ENCODE measurements at places on chromosomes 1 and 21.

- DNase-seq, result no peak
These were observed 43.2 kb downstream of the YARS1 start for GRCh38 chr1:32773764-32774463.

- no peak for DNase-seq
These were observed 33.7 kb downstream of the WNT9A start for GRCh38 chr1:227913764-227914721.

DNA sequence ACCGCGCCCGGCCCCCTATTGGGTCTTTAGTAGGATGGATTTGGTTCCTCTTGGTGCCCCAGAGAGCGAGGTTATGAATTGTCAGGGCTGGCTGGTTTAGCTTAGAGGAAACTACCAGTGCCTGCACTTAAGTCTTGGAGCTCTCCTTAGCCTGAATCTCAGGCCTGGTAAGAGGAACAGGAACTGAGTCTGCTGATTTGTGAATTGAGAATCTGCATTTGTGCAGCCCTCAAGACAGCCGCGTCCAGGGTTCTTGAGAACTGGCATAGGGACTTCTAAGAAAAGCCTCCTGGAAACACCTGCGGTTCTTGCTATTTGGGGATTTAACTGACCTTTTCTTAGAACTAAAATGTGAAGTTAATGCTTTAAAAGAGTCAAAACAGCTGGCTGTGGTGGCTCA lies 1.7 kb downstream of the NECAP2 start:
- no peak for DNase-seq

- no peak for DNase-seq
These were observed 6.4 kb upstream of the BRWD1 start for GRCh38 chr21:39319814-39320332.

GRCh38 chr21:44805226-44805625 lies 3.6 kb upstream of the UBE2G2 start:
- DNase-seq, result no peak

- no peak for DNase-seq
These were observed 143.9 kb downstream of the NOS1AP start for GRCh38 chr1:162213281-162213912.

- no peak for DNase-seq
These were observed 3.8 kb downstream of the TMEM167B start for GRCh38 chr1:109094377-109094803.

GRCh38 chr1:17229379-17229778 lies 19.5 kb upstream of the PADI3 start:
- no peak for DNase-seq

GRCh38 chr1:160756849-160757201 lies 17.8 kb downstream of the SLAMF7 start:
- DNase-seq, result no peak

GRCh38 chr1:17458794-17459193 lies 19.3 kb upstream of the RCC2 start:
- DNase-seq, result no peak

GRCh38 chr1:23444104-23444533 lies 19.6 kb upstream of the TCEA3 start:
- DNase-seq, result no peak

DNA sequence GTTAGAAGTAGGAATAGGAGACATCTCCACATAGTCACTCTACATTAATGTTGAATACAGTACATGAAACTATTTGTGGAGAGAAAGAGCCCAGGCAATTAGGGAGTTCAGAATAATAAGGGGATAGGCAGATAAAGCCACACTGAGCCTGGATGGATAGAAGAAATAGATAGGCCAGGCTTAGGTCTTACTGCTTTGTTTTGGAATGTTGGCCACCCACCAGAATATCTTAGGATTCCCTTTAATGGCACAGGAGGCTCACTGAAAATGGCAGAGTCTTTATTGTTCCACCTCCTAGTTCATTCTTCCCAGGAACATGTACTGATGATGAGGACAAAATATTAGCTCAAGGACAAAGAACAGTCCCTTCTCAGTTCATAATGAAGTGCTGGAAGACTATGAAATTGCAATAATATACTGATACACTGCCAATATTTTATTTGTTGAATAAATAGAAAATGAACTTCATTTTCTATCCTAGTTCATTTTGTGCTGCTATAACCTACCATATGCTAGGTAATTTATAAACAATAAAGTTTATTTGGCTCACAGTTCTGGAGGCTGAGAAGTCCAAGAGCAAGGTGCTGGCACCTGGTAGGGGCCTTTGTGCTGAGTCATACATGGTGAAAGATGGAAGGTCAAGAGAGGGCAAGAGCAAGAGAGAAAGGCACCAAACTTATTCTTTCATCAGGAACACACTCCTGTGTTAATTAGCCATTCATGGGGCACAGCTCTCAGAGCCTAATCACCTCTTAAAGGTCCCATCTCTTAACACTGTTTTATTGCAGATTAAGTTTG lies 87.3 kb downstream of the TBX15 start:
- no peak for DNase-seq

DNA sequence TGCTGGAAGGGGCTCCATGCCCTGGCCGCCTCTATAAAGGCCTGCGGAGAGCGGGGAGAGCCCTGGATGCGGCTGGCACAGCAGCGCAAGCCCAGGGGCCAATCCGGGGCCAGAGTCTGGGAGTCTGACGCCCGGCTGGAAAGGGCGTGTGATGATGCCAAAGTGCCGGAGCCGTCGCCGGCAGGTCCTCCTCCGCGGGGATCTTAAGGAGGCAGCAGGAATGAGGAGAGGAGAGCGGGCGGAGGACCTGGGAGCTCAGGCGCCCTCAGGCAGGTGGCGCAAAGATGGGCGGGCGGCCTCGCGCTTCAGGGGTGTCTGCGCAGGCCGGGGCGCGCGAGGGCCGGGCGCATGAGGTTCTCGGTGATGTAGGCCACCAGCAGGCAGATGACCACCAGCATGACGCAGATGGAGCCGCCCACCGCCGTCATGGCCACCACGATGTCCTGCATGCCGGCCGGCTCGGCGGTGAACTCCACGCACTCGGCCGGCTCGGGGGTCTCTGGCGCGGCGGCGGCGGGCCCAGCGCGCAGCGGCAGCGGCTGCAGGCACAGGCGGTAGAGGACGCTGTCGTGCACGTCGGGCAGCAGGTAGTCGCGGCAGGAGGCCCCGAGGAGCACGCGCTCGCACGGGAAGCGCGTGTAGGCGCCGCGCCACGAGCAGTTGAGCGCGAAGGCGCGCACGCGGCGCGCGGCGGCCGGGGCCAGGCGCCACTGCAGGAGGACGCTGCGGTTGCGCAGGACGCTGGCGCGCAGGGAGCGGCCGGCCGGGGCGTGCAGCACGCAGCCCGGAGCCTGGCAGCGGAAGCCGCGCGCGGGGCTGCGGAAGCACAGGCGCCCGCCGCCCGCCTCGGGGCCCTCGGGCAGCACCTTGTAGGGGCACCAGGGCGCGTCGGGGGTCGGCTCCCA lies 653 bp downstream of the FNDC10 start:
- DNase-seq, result peak; percentile 35

- DNase-seq, result no peak
These were observed 5.8 kb upstream of the CD1C start for GRCh38 chr1:158283965-158284364.

GRCh38 chr1:1432951-1433803 lies 2.3 kb upstream of the VWA1 start:
- no peak for DNase-seq

DNA sequence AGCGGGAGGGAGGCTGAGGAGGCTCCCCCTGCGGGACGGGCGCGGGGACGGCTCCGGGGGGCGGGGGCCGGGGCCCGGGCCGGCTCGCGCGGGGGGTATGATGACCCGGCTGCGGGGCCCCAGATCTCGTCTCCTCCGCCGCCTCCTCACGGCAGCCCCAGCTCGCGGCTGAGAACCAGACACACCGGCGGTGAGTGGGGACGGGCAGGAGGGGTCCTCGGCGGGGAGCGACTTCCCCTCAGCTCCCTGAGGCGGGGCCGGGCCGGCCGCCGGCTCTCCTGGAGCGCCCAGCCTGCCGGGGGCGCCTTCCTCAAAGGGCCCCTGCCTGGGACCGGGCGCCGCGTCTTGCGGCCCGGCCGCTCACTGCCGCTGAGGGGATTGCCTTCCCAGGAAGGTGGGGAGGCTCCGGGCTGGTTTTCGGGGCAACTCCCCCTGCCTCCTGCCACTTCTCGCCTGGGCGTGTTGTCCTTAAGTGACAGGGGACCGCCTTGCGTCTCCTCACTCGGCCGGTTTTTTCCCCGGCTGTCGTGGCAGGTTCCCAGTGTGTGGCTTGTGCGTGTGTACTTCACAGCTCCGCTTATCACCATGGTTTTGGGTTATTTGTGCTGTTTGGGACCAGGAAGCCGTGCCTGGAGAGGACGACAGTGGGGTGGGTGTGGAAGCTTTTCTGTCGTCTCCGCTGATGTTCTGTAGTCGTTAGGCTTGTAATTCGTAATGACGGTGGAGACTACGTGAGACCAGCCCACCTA lies 800 bp downstream of the HIPK1 start:
- peak; percentile 58 for DNase-seq

GRCh38 chr1:3541936-3542335 lies 69.4 kb downstream of the MEGF6 start:
- DNase-seq, result no peak

DNA sequence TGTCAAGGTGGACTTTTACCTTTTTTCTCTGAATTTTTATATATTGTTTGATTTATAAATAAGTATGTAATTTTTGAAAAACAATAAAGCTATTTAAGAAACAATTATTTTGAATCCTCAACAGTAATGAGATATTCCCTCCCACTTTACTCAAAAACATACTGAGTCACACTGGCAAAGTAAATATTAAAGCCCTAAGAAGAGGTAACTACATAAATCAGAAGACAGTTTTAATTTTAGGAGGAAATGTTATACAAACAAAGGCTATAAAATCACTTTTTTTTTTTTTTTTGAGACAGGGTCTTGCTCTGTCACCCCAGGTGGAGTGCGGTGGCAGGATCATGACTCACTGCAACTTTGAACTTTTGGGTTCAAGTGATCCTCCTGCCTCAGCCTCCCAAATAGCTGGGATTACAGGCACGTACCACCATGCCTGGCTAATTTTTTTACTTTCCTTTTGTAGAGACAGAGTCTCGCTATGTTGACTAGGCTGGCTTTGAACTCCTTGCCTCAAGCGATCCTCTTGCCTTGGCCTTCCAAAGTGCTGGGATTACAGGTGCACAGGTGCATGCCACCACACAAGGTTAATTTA lies 36.2 kb downstream of the ZSWIM5 start:
- DNase-seq, result no peak

DNA sequence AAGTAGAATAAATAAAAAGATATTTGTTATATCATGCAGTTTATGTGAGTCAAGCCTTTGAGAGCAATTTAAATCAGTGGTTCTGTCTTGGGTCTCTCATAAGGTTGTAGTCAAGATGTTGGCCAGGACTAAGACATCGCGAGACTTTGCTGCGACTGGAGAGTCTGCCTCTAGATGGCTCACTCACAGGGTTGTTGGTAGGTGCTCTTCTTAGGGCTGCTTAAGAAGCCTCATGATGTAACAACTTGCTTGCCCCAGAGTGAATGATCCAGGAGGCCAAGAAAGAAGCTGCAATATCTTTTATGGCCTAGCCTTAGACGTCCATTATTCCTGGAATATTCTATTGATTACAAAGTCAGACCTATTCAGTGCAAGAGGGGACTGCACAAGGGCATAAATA lies 73.1 kb upstream of the CACHD1 start:
- no peak for DNase-seq

DNA sequence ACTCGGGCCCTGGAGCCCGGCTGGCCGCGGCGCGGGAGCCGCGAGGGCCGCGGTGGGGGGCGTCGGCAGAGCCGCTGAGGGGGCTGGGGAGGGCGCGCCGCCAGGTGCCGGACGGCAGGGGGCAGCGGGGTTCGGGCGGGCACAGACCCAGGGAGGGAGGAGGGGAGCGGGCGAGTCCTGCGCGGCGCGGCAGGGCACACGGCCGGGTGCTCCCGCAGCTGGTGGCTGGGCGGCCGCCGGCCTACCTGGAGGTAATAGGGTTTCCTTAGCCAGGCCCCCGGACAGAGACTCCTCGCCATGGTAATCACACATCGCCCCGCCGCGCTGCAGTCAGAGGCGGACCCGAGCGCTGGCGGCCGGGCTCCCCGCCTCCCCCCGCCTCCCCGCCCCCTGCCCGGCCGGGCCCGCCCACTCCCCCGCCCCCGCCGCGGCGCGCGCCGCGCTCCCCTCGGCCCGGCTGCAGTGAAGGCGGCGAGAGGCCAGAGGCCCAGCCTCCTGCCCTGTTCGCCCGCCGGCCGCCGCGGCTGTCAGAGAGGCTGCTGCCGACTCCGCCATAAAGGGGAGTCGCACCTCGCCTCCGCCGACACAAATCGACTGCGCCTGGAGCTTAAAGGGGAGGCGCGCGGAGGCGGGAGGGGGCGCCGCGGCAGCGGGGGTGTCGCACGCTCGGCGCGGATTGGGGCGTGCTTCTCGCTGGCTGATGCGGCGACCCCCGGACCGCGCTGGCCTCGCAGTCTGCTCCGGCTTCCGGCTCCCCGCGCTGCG lies at the start of gene DIPK1A:
TSS of gene DIPK1A (minus strand) at position 332 of the 765 bp plus-strand sequence. CDS start at position 299, 33 bp downstream.
- DNase-seq, result peak; percentile 71
